ENCODE measurements at places on chromosomes 1 and 21.

GRCh38 chr1:26530410-26530894 is 891 bp downstream of the RPS6KA1 start:
- no peak for DNase-seq

DNA sequence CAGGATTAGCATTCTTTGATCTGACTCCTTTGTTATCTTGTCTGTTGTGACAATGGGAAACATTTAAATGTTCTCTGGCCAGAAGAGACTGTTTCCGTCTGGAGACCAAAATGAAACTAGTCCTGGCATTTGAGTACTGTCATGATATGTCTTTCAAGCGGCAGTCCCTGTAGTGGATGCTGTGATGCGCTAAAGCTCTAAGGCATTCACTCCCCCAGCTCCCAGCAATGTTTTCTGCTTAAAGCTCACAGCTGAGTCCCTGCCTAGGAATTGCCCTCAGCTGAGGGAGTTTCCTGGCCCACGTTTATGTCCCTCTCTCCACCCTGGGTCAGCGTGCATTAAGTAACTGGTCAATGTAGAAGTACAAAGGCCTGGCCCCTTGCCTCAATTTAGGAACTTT is 109.4 kb downstream of the UCHL5 start:
- no peak for DNase-seq

DNA sequence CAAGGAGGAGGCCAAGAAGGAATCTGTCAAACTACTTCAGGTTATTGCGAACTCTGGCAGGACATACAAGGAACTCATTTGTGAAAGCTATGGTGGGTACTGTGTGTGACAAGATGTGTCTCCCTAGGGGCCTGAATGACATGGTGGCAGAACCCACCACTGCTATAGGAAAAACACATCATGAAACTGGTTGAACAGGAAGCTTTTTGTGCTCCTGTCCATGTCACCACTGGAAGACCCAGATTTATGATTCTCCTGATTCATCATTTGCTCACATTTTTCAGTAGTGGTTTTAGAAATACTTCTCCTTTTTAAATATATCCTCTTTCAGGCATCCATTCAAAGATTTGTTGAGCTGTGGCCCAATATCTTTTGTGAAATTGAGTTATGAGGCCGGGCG is 23.6 kb downstream of the ARMH1 start:
- no peak for DNase-seq

- no peak for DNase-seq
Measured at GRCh38 chr1:72649211-72649888, 367.0 kb upstream of the NEGR1 start.

DNA sequence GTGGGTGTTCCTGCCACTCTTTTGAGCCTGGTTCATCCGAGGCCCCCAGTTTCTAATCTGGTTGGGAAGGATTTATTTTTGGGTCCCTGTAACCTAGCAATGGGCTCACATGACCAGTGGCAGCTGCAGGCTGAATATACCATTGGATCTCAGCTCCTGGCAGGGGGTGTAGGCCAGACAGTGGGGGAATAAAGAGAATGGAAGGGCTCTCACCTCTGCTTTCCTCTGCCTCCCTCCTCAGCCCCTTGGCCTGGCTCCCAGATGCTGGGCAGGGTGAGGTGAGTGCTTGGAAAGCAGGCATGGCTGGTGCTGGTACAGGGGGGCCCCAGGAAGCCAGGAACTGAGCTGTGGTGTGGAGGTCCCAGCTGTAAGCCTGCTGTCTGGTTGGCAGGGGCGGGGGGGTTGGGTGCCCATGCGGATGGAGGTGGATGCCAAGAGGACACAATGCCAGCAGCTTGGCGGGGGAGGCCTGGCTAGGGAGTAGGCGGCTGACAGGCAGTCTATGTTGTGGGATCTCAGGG is 3.6 kb upstream of the GPR61 start:
- DNase-seq, result no peak

GRCh38 chr1:190615818-190616217 is 138.2 kb upstream of the BRINP3 start:
- DNase-seq, result no peak

DNA sequence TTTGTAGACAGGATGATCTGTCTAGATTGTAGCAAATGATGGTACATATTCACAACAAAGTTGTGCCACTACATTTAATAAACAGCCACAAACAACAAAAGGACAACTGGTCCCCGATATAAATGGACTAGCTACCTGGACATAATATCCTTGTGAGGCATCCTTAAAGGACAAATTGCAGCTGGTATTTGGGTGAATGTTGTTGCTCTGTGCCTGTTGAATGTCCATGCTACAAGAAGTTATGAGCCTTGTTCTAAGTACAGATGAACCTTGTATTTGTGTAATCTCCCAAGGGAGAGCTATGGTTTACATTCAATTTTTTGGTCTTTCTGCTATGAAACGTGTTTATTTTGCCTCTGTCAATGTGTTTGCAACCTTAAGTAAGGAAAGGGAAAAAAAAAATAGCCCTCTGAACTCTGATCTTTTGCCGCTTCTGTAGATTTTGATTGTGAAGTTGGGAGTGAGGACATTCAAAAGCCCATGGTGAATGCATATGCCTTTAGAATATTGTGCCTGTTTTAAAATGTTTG is 26.5 kb downstream of the SFT2D2 start:
- no peak for DNase-seq

DNA sequence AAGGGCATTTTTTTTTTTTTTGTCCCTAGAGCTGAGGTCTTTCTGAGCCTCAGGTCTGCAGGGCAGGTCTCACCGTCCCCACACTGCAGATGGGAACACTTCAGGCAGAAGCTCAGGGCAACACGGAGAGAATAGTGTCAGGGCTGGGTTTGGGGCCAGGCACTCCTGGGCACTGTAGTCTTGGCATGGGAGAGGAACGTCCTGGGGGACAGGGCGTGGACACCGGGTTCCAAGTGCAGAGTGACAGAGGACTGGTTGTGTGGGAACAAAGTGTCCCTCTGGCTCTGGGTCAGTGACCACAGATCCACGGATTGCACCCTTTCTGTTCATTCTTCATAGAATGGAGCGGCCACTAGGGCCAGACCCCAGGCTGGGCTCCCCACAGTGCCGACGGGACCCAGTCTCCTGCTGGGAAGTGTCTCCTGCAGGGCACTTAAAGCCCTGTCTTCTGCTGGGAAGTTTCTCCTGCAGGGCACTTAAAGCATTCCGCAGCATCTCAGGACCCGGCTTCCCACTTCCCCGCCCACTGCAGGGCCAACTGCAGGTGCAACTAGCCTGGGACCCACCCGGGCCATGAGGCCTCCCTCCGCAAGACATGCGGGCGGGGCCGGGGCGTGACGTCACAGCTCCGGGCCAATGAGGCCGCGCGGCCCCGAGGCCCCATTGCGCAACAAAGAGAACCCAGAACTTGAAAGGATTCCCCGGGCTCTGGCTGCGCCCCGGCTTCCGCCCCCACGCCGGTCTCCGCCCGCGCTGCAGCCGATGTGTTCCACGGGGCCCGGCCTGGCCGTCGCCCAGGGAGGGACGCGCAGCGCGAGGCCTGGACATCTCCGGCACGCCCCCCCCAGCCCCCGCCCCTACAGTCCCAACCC is 1.2 kb downstream of the GPR153 start:
- no peak for DNase-seq

DNA sequence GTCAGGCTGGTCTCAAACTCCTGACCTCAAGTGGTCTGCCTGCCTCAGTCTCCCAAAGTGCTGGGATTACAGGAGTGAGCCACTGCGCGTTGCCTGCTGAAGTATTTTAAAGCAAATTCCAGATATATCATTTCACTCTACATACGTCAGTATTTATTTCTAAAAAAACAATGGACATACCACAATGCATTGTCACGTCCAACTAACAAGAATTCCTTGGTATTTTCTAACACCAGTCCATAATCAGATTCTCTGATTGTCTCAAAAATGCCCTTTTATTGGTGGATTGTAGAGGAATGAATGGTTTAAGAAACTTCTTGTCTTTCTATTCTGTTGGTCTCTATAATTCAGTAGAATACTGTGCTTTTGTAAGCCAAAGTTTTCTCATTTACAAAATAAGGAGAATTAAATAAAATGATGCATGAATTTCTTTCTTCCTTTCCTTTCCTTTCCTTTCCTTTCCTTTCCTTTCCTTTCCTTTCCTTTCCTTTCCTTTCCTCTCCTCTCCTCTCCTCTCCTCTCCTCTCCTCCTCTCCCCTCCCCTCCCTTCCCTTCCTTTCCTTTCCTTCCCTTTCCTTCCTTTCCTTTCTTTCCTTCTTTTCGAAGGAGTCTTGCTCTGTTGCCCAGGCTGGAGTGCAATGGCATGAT is 55.8 kb downstream of the VPS13D start:
- DNase-seq, result no peak

- DNase-seq, result no peak
Measured at GRCh38 chr1:93095804-93096585, 16.9 kb downstream of the MTF2 start.

- DNase-seq, result no peak
Measured at GRCh38 chr1:234544087-234544579, 65.2 kb upstream of the TARBP1 start.

DNA sequence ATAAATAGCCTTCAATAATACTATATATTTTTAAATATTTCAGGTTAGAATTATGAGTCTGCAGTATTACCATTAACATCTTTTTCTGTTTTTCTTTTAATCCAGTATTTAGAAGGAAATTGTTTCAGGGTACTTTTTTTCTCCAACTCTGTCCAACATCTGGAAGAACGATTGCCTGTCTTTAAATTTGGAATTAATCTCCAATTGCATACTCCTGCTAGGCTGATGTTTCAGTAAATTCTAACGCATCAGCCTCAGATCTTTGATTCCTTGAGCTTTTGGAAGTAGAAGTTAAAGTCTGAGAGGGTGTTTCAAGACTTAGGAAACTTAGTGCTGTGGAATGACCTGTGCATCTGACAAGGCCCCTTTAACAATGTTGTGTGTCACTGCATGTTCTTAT is 20.3 kb downstream of the NFIA start:
- no peak for DNase-seq

DNA sequence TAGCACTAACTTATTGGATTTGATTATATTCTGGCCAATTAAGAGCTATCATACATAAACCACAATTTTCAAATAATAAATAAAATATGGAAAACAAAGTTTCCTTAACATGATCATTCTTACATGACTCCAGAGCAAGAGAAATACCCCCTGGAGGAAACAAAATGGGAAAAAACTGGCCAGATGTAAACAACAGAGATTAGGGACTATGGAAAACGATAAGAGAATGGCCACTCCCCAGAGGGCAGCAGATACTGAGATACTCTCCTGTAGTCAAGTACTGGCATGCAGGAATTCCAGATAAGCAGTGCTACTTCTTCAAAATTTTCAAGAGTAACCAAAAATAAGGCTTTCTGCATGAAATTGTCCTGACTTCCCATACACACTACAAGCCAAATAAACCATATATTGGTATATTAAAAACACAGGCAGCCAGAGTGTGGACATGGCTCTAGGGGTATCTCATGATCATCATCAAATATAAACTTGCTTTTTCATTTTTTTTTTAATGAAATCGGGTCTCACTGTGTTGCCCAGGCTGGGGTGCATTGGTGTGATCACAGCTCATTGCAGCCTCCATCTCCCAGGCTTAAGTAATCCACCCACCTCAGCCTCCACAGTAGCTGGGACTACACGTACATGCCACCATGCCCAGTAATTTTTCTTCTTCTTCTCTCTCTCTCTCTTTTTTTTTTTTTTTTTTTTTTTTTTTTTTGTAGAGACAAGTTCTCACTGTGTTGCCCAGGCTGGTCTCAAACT is 118.5 kb downstream of the EIF4G3 start:
- no peak for DNase-seq

DNA sequence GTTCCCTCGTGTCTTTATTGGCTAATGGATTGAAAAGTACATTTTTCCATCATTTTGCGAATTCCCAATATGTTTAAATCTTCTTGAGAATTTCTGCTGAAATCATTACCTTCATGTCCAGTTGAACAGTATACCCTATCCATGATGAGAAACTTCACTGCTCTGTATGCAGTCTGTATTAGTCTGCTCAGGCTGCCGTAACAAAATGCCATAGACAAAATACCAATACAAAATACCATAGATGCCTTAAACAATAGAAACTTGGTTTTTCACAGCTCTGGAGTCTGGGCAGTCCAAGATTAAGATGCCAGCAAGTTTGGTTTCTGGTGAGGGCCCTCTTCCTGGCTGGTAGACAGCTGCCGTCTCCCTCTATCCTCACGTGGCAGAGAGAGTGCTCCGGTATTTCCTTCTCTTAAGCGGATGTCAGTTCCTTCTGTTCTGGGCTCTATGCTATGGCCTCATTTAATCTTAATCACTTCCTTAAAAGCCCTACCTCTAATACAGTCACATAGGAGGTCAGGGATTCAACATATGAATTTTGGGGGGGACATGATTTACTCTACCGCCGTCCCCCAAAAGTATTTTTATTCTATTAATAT is 27.0 kb downstream of the CXADR start:
- DNase-seq, result no peak

GRCh38 chr1:10680487-10680886 is 116.0 kb downstream of the CASZ1 start:
- no peak for DNase-seq

DNA sequence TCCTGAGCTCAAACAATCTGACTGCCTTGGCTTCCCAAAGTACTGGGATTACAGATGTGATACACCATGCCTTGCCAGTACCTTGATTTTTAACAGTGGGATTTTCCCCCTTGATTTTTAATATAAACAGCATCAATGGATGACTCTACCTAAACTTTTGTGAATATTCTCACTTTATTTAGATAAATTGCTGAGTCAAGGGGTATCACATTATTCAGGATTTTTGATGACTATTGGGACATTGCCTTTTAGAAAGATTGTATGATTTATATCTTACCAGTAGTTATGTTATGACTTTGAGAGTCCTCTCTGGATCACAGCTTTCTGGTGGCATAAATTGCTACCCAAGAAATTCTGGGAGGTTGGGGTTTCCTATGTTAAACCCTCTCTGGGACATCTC is 112.5 kb upstream of the SPAG17 start:
- DNase-seq, result no peak

GRCh38 chr1:36852586-36852985 is 181.7 kb downstream of the GRIK3 start:
- DNase-seq, result no peak

DNA sequence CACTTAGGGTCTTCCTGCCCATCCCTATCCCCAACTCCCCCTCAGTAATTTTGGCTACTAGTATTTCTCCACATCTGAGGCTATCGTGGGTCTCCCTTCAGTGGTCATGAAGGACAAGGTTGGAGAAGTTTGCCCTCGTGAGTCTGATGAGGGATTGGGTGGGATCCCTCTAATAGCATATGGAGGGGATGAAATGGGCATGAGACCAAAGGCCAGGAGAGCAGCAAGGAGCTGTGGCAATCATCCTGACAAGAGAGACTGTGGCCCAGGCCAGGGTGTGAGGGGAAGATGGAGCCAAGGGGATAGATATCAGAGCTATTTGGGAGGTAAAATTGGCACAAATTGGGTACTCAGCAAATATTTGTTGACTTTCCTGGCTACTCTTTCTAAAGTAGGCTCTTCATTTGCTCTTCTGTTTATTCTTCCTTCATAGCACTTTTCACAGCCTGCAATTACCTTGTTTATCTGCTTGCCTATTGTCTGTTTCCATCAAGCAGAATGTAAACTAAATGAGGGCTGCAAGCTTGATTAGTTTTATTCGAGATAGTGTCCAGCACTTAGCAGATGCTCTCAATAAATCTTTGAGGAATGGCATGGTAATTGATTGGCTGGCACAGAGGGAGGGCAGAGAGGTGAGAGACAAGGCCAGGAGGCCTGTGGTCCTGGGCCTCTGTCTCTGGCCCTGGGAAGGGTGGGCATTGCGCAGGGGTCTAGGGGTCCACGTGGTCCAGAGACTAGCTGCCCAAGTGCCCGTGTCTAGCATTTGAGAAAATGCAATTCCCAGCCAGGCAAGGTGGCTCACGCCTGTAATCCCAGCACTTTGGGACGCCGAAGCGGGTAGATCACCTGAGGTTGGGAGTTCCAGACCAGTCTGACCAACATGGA is 1.5 kb upstream of the PLK3 start:
- DNase-seq, result no peak

GRCh38 chr1:165565751-165566490 is 22.1 kb downstream of the LRRC52 start:
- no peak for DNase-seq

Measured in cortex of kidney (tissue), 1 donor.